ENCODE measurements at places on chromosomes 13 and 19.

GRCh38 chr19:50309396-50310125 lies 19.6 kb downstream of the KCNC3 start:
- no peak for DNase-seq

- peak; percentile 66 for DNase-seq
Observed at GRCh38 chr19:35269438-35270117, 816 bp downstream of the USF2 start.

GRCh38 chr19:4266253-4267000 lies 12.6 kb upstream of the SHD start:
- no peak for DNase-seq

GRCh38 chr19:49556412-49557398 lies 23.7 kb downstream of the NOSIP start:
- DNase-seq = no peak

- DNase-seq = no peak
Observed at GRCh38 chr13:104779311-104779993, 1713.2 kb upstream of the SLC10A2 start.

DNA sequence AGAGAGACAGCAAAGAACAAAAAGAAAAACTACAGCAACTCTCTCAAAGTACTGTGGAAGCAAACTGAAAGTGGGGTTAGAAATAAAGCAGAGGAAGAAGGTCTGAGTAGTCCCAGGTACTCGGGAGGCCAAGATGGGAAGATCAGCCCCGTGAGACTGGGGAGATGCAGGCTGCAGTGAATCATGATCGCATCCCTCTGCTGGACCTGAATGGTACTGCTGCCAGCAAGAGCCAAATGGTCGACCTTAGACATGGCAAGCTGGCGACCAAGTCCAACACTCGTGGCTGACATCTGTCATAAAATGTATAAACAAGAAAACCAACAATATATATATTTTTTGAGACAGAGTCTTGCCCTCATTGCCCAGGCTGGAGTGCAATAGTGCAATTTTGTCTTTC lies 33.7 kb upstream of the ZNF724 start:
- no peak for DNase-seq

- no peak for DNase-seq
Observed at GRCh38 chr13:111115965-111116521, 933 bp downstream of the ARHGEF7 start.

GRCh38 chr19:7817801-7818200 lies 12.2 kb upstream of the EVI5L start:
- no peak for DNase-seq

DNA sequence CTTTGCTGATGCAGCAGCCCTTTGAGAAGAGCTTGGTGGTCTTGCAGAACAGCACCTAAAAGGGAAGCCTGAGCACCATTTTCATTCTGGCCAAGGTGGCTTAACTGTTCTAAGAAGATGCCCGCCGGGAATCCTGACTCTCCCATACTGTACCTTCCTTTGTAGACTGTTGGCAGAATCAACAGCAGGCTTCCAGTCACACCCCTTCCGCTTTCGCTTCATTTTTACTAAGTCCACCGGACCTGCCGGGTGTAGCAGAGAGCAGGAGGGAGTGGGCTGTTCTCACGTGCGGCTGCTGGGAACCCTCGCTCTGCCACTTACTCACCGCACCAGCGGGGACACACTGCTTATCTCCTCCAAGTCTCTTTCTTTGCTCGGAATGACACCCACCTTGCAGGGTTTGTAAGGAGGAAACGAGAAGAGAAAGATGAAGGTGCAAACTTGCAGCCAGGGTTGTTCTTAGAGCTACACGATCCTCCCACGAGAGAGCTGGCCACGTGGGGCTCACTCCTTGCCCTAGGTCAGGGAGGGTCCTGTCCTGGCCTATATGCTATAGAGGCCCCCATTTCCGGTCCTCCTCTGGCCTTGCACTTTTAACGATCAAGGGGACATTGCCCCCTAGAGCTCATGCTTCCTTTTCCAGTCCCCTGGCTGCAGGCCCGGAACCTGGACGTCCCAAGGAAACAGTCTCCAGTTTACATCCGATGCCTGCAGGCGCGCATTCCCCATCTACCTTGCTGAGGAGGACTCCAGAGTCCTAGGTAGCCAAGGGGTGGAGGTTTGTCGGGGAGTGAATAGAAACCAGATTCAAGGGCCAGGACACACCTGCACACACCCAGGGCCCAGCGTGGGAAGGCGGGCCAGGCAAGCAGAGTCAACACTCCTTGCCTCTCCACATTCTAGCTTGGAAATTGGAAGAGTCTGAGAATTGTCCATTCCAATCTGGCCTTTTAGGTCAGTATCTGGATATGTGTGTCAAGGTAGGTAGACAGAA lies 453.6 kb downstream of the IRS2 start:
- DNase-seq = no peak

GRCh38 chr13:22198641-22199217 lies 527.9 kb downstream of the FGF9 start:
- DNase-seq = no peak

DNA sequence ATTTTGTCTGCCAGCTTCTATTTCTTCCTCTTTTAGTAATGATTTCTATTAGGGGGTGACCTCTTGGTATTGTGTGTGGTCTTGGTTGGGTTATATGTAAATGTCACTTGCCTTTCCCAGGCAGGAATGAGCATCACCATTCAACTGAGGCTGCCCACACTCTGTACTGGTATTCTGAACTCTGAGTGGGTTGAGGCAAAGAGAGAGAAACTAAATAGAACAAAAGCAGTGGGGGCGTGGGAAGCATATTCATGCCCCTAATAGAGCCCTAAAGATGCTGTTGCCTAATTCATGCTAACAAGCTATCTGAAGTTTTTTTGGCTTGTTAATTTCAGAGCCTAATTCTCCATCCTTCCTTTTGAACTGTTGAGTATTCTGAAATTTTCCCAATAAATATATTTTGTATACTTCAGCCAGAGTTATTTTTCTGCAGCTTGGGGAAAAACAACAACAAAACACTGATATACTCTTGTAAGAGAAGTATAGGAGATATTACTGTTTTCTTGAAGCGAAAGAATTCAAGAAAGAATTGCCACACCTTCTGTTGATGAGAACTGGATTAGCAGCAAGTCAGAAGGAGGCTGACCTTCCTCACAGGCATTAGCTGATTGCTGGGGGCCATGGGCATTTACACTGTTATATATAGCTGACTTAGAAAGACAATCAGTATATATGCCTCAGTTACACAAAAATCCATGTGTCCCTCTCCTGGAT lies 315.8 kb upstream of the KLF12 start:
- no peak for DNase-seq

GRCh38 chr19:58291943-58292342 lies 13.2 kb downstream of the ZNF8 start:
- DNase-seq = no peak

DNA sequence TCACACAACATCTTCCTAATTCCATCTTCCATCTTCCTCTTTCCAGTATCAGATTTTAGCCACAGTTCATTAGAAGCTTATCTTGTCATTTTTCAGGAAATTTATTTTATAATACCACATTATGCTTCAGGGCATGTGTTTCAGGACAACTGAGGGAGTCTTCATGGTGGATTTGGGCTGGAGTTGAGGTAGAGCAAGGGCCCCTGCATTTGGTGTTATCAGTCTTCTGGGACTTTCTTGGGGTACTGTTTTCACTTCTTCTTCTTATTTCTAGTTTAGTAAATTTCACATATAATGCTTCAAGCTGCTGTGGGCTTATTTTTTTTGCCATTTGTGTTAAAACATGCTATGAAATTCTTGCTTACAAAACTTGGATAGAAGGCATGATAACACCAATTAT lies 188.7 kb downstream of the LHFPL6 start:
- DNase-seq = no peak

- no peak for DNase-seq
Observed at GRCh38 chr13:112897603-112897955, 71.4 kb upstream of the MCF2L start.

GRCh38 chr13:107031716-107032115 lies 463.8 kb upstream of the ARGLU1 start:
- no peak for DNase-seq

DNA sequence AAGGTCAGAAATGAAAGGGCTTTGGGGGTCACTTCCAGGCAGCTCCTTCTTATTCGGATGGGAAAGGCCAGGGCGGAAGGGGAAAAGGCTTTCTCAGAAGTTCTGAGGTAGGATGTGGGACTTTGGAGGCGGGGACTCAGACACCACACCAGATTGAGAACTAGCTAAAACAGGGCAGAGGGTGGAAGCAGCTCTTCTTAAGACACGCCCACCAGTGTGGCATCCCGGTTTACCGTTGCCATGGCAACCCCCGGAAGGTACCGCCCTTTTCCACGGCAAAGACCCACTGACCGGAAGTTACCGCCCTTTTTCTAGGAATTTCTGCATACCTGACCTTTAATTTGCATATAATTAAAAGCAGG lies 3.8 kb upstream of the LILRA5 start:
- no peak for DNase-seq

DNA sequence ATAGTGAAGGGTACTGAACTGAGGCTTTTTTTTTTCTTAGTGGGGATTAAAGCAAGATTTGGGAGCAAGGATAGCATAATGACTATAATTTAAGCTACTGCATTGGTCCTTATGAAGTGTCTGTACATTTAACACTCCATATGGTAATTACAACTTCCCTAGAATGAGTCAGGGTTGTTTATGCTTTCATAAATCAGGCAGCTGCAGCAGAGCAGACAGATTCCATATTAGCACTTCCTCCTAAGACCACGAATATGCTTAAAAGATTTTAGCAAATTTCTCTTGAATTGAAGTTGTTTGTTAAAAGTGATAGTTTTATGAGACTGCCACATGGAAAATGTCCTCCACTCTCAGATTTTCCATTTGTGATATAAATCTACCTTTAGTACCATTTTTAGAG lies 401.1 kb upstream of the SPRY2 start:
- no peak for DNase-seq

GRCh38 chr13:109026266-109026665 lies 396.9 kb downstream of the MYO16 start:
- no peak for DNase-seq

DNA sequence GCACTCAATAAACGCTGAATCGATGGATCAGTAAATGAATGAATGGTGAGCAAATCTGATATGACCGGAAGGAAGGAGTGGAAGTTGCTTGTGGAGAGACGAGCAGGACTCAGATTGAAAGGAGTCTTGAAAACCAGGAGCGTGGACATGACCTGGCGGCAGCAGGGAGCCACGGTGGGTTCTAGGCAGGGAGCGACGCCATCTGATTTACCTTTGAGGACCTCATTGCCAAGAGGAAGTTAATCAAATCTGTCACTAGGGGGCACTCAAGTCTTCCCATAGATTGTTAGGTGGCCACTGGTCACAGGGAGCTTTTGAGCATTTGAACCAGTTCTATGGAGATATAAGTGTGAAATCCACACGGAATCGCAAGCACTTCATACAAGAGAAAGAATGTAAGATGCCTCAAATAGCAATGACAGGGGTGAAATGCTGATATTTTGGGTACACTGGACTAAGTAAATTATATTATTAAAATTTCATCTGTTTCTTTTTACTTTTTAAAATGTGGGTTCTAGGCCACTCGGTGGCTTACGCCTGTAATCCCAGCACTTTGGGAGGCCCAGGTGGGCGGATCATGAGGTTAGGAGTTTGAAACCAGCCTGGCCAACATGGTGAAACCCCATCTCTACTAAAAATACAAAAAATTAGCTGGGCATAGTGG lies 9.2 kb upstream of the FBN3 start:
- peak; percentile 52 for DNase-seq

- no peak for DNase-seq
Observed at GRCh38 chr13:113159701-113160100, 1.3 kb downstream of the PROZ start.

DNA sequence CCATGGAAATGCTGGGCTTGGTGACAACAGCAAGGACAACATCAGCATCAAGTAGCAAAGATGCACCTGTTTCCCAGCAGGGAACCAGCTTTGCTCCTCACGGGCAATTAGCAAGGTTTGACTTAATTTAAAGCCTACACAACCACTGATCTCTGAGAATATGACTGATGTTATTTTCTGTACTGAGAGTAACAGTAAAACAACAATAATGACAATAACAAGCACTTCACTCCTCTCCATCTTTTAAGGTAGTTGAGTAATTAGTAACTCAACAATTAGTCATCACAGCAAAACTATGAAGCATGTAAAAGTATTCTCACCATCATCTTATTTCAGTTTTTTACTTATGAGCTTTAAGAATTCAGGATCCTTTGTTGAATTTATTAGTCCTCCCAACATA lies 37.3 kb downstream of the ENOX1 start:
- no peak for DNase-seq

- DNase-seq = peak; percentile 75
Observed at GRCh38 chr13:98214008-98214643, 37.1 kb upstream of the RNF113B start.

DNA sequence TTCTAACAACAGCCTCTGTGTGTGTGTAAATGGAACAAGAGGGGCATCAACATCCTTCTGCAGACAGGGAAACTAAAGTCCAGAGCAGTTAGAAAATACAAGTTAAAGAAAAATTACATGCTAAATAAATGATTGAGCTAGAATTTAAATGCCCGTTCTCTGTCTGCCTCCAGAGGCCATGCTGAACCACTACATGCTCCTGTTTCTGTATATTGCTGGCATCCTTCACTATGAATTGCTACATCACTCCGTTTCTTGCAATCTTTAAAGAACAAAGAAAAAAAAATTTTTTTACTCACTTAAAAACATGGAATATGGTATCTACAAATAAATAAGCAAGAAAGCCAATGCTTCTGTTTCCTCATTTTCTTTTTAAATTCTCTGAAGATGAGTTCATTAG lies 47.9 kb downstream of the DCT start:
- no peak for DNase-seq

GRCh38 chr13:39783051-39783450 lies 127.6 kb downstream of the COG6 start:
- no peak for DNase-seq

DNA sequence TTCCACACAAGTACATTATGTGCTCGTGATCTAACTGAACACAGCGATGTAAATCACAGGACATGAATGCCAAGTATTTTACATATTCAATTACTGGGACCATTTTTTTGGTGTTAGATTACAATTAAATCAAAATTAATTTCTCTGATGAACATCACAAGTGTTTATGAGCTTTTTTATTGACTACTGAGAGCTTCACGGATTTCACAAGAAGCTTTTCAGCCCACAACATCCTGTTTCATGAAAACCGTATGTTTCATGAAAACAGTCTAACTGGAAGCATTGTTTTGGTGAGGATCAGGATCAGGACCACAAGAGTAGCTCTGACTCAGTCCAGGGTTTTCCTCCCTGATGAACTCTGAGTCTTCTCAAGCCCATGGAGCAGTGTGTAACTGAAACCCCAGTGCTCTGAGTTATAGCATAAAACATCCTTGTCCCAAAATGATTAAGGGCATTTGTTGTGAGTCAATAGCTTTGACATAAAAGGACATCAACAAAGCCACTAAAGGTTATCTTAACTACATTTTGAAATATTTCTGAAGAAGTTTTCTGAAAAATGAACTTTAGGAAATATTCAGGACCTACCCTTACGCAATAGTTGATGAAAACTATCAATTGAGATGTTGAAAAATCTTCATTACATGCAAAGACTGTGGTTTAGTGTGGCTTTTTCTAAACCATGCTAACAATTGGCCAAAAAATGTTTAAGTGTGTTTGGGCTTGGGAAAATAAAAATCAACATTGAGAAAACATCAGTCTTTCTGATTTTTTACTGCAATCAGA lies 49.3 kb downstream of the UFM1 start:
- no peak for DNase-seq
